AG08395 (cell line): ENCODE measurements at places on chromosomes 3 and 15.
A peak's percentile ranks its signal among the peaks of the same experiment; 100 is the strongest.

DNA sequence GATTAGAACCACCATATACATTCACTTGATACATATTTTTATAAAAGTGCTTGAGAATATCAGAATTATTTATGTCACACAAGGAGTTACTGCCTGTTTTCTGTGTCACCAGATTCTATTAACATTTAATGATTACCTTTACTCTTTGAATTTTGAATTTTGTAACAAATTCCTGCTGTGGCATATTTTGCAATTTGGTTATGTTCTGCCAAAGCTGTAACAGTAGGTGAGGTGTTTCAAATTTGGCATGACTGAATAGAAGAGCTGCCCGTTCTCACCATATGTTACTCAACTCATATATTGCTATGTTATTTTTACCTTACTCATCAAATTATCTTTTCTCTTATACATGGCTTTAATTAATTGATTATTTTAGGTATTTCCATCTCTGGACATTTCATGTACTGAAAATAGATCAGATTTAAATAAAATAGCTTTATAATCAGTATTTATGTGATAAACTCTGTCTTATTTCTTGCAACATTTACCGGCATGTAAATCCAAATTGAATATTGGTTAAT lies 18.9 kb downstream of the PML start:
- DNase-seq = no peak

GRCh38 chr3:132009241-132009640 lies 25.6 kb downstream of the CPNE4 start:
- DNase-seq = no peak

- DNase-seq = peak; percentile 39
Measured at GRCh38 chr3:30227571-30228301, 378.7 kb upstream of the TGFBR2 start.

DNA sequence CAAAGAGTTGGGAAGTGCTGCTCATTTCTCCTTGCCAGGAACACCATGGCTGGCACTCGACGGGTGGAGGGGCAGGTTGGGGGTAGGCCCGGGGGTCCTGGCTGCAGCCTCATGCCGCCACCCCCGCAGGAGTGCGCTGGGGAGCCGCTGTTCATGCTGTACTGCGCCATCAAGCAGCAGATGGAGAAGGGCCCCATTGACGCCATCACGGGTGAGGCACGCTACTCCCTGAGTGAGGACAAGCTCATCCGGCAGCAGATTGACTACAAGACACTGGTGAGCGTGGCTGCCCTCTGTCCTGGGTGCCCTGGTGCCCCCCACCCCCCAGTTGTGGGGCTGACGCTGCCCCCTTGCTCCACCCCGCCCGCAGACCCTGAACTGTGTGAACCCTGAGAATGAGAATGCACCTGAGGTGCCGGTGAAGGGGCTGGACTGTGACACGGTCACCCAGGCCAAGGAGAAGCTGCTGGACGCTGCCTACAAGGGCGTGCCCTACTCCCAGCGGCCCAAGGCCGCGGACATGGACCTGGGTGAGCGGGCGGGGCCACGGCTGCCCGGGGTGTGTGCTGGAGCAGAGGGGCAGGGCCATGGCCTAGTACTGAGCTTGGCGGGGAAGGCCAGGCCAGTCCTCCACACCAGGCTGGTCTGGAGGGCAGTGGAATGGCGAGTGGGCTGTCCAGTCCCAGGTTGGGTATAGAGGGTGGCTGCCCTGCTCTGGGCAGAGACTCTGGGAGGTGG lies 45.1 kb downstream of the PLXNA1 start:
- no peak for DNase-seq

DNA sequence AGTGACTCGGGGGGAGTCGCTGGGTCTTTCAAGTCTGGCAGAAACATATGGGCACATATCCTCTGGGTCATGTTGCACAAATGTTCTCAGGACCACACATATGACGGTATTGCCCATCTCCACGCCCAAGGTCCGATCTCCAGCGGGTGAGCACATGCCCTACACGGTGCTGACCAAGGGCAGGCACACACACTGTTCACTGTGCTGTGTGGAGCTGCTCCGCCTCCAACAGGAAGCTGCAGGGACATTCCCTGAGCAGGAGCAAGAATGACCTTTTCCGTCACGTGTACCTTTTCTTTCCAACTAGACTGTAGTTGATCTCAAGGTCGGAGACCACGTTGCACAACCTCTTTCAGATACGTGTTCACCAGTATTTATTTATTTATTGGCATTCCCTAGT lies 41.7 kb upstream of the B3GNT5 start:
- no peak for DNase-seq

GRCh38 chr3:177250151-177250550 lies 52.9 kb upstream of the TBL1XR1 start:
- no peak for DNase-seq

DNA sequence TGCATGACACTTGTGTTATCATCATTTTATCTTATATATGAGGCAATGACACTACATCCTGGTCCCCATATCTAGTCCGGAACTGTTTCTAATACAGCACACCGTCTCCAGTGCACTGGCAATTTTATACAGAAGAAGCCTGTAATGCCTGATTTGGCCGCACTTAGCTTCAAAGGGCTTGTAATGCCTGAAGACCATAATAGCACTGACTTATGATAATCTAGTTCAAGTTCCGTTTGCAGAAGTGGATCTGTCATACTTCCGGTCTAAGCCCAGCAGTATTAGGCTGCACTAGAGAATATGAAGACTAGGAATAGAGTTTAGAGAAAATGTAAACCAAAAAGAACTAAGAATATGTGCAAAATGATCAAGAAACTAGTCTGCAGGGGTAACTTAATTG lies 1.3 kb downstream of the BNIP2 start:
- peak; percentile 21 for DNase-seq

DNA sequence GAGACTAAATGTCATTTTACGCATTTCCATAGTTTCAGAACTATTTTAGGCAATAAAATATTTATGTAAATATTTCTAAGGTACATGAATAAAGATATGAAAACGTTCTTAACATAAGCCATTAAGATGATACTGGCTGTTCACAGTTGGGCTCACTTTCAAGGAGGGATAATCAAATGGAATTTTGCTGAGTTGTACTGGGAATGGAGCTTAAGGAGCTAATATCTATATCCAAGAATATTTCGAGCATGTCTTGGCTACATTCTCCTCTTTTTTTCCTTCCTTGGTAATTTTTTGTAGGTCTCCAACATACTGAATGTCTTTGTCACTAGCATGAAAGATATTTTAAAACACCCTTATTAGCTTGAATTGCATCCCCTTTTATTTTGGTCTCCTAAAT lies 383.4 kb downstream of the RAP2B start:
- DNase-seq = no peak
